ENCODE measurements at places on chromosomes 5 and 9.

DNA sequence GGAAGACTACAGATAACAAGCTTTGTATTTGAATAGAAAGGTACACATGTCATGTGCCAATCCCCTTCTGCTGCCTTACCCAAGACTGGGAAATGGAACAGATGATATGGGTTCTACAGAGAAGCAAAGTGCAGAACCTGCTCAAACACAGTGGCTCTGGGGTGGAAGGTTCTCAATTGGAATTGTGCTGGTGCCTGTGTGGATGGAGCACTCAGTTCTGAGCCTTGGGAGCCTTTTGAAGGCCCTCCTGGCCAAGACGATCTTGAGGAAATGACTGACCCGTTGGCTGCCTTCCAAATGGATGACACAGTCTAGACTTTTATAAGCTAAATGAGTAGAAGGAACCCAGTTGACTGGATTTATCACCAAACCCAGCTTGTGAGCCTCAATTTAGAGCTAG is 4.2 kb upstream of the PRSS3 start:
- DNase-seq = no peak

DNA sequence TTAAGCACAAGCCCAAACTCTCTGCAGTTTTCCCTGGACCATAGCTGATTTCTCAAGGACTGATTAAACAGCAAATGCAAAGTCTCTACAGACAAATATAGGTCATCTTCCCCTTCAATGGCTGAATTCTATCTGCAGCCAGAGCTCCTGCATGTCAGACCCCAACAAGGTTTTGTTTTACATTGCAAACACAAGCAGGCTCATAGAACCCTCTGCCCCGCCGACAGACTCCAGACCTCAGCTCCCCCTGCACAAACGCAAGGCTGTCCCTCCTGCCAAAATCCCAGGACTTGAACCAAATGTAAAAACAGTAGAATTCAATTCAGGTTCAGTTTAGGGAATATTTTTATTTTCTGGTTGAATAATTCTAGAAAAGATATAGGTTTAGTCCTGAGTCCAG is 526.7 kb upstream of the TRPC7 start:
- DNase-seq = no peak

GRCh38 chr5:43315263-43315662 is 2.1 kb upstream of the HMGCS1 start:
- DNase-seq = no peak

- DNase-seq = no peak
These were observed 174.7 kb upstream of the PTGER4 start for GRCh38 chr5:40505031-40505430.

DNA sequence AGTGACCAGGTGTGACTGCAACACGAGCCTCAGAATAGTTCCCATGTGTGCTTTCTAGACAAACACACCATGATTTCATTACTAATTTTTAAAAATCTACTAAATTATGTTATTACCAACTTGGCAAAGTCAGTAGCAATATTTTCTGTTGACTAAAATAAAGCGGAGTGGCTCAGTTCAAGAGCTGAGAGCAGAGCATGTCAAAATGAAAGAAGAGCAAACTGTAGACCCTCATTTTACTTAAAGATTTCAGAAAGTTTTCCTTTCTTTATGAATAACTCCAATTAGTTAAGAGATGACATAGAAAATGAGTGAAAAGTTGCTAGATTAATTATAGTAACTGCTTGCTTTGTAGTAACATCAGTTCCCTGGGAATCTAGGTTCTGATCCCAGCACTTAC is 17.9 kb downstream of the OXCT1 start:
- DNase-seq = no peak

DNA sequence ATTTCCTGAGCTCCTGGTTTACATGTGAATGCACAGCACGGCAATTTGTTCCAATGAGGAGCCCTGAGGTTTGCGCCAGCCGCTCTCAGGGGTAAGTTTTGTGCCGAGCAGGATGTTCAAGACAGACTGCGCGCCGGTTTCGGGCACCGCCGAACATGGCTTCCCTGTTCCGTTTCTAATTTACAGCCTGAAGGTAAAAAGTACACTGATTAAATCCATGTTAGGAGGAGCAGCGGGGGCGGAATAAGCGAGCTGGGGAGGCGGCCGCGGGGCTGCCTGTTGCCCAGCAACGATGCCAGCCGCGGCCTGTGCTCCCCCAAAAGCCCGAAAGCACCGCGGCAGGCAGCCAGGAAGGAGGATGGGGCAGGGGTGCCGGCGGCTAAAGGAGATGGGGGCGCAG is 6.4 kb downstream of the SOWAHA start:
- DNase-seq = no peak

DNA sequence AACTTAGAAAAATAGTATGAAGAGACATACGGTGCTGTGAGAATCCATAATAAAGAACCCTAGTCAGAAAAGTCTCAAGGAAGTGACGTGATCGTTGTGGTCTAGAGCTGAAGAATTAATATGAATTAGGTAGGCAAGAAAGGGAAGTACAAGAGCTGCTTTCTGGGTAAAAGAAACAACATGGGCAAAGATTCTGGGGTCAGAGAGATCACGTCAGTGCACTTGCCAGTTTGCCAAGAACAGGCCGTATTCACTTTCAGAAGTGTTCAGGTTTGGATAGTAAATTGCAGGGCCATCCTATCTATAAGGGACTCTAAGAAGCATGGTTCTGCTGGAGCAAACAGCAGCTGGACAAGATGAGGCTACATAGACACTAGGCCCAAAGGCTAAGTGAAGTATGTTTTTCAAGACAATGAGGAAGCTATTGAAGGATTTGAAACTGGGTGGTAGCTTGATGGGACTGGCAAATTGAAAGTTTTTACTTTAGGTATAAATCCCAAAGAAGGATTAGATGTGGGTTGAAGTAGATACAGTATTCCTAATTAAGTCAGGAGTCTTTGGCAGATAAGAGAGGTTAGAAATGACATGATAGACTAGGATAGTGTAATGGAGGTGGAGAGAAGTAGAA is 4.8 kb upstream of the CHD1 start:
- no peak for DNase-seq

DNA sequence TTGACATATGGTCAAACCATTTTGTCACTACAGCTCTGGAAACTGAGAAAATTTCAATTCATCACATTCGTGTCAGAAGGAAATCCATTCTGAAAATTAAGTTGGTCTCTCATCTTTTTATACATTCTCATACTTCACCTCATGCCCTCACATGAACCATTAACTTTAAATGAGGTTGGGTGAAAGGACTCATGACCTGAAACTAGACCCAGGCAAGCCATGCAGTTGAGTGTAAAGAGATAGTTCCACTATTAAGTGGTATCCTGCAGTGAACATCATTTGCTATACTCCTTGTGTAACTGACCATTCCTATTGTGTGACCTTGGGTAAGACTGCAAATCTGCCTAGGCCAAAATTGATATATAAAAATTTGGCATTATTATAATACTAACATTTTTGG is 299.6 kb upstream of the GRIN3A start:
- no peak for DNase-seq

GRCh38 chr5:1777281-1778137 is 22.1 kb downstream of the MRPL36 start:
- DNase-seq = no peak

- DNase-seq = no peak
These were observed 45.9 kb upstream of the VPS13A start for GRCh38 chr9:77131399-77131798.

- no peak for DNase-seq
These were observed 710 bp upstream of the PIP5KL1 start for GRCh38 chr9:127931092-127931881.

GRCh38 chr5:43891112-43891511 is 288.1 kb downstream of the NNT start:
- no peak for DNase-seq

GRCh38 chr9:127572961-127573721 is 38.9 kb upstream of the STXBP1 start:
- DNase-seq = no peak

- no peak for DNase-seq
These were observed 252.0 kb downstream of the MRPS30 start for GRCh38 chr5:45060724-45061123.

GRCh38 chr5:34474573-34475021 is 181.5 kb upstream of the RAI14 start:
- DNase-seq = peak; percentile 58

DNA sequence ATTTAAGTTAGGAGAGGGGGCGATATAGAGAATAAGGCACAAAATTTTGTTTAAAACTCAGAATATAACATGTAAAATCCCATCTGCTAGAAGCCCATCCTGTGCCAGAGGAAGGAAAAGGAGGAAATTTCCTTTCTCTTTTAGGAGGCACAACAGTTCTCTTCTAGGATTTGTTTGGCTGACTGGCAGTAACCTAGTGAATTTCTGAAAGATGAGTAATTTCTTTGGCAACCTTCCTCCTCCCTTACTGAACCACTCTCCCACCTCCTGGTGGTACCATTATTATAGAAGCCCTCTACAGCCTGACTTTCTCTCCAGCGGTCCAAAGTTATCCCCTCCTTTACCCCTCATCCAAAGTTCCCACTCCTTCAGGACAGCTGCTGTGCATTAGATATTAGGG is 18.3 kb downstream of the MOCS2 start:
- DNase-seq = no peak

GRCh38 chr9:129604766-129605163 is 16.1 kb downstream of the C9orf50 start:
- DNase-seq = no peak

DNA sequence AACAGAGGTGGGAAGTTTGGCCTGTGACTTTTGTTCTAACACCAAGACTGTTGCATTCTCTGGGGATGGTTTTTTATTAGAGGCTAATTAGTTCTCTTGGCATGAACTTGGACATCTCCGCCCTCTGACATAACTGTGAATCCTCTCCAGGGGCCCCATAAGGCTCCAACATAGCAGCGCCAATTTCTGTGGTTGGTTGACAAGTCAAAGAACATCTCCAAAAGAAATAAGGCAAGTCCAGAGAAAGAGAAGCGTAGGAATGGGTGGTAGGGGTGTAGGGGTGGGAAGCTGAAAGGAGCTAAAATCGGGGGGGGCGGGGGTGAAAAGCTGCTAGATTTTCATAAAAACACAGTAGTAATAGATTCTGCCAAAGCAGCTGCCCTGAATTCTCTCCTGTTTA is 81.0 kb upstream of the DAB2 start:
- no peak for DNase-seq
